ENCODE measurements at places on chromosomes 13 and 19.

DNA sequence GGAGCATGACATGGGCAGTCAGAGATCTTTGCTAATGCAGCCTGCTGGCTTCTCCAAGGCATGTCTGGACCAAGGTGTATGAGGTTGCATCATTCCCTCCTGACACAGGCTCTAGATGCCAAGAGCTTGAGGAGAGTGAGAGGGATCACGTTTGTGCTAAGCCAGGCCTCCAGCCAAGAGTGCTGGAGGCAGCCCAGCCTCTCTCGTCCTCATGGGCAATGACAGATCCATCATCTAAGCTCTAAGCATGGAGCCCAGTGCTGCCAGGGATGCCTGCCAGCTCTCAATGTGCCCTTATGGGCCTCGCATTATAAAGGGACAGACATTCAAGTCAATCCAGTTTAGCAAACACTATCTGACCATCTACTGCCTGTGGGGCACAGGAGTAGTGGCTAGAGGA lies 136.3 kb upstream of the VSTM2B start:
- no peak for DNase-seq

DNA sequence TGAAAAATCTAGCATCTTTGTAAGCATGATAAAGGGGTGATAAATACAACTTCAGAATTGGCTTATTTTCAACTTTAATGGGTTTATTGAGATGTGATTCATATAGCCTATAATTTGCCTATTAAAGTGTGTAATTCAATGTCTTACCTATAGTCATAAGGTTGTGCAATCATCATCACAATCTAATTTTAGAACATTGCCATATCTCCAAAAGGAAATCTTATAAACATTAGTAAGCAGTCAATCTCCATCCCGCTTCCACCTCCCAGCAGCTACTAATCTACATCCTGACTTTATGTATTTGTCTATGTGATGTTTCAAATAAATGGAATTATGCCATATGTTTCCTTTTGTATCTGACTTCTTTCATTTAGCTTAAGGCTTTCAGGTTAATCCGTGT lies 145.2 kb upstream of the KLHL1 start:
- DNase-seq = no peak

- DNase-seq = peak; percentile 92
These were observed 6.3 kb upstream of the WTIP start for GRCh38 chr19:34475026-34475974.

- peak; percentile 34 for DNase-seq
These were observed 727 bp downstream of the CERS1 start for GRCh38 chr19:18895038-18895823.

DNA sequence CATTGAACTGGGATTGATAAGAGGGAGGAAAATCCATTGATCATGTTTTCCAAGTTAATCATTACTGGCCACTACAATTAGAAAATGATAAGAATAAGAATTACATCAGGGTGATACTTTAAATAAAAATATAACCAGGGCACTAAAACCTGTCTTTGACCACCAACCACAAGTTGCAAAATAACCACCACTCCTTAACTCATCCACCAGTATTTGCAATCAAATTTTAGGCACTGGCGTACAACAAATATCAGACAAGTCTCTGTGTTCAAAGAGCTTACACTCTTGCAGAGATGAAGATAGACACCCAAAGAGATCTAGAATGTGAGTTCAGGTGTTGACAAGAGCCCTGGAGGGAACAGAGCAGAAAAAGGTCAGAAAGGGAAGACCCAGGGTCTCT lies 514 bp downstream of the CEACAM3 start:
- no peak for DNase-seq

DNA sequence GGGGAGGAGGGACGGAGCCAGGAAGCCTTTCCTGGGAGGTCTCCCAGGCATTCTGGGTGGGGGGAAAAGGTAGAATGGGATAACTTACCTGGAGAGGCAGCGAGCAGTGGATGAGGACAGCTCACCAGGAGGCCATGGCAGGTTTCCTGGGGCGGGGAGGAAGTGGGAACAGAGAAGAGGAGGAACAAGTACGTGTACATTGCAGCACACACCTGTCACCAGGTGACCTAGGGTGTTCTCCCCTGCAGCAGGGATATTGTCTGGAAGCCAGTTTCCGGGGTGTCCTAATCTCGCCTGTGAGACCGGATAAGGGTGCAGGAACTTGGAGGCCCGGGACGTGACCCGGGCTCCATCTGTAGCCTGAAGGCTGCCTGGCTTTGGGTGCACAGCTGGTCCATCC lies at the start of gene FUT3:
FUT3 (minus strand) TSS at position 148 of the 400 bp plus-strand sequence.
- no peak for DNase-seq

DNA sequence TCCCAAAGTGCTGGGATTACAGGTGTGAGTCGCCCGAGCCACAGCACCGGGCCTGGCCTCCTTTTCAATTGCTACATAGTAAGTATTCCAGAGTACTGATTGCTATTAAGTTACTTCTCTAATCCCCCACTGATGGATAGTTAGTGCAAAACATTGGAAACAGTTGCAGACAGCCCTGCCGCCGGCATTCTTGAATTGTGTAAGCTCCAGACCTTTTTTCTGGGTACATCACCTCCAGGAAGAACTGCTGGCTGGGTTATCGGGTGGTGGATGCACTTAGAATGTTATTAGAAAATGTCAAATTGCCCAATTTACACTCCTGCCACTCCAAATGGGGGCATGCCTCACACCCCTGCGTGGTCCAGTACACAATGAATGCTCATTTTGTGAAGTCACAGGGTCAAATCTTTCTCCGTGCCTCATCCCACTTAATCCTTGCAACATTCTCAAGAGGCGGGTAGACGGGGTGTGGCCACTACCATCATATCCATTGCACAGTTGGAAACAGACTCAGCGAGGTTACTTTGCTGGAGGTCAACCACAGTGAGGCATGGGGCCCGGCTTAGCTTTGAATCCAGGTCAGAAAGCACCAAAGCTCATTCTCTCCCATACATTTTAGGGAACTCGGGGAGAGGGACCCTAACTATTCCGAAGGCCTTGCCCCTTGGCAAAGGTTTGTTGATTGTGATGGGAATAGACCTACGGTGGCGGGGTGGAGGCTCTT lies 1.0 kb upstream of the KDM4B start:
- DNase-seq = peak; percentile 78

- DNase-seq = no peak
These were observed 179.1 kb downstream of the RBM26 start for GRCh38 chr13:79226938-79227337.

DNA sequence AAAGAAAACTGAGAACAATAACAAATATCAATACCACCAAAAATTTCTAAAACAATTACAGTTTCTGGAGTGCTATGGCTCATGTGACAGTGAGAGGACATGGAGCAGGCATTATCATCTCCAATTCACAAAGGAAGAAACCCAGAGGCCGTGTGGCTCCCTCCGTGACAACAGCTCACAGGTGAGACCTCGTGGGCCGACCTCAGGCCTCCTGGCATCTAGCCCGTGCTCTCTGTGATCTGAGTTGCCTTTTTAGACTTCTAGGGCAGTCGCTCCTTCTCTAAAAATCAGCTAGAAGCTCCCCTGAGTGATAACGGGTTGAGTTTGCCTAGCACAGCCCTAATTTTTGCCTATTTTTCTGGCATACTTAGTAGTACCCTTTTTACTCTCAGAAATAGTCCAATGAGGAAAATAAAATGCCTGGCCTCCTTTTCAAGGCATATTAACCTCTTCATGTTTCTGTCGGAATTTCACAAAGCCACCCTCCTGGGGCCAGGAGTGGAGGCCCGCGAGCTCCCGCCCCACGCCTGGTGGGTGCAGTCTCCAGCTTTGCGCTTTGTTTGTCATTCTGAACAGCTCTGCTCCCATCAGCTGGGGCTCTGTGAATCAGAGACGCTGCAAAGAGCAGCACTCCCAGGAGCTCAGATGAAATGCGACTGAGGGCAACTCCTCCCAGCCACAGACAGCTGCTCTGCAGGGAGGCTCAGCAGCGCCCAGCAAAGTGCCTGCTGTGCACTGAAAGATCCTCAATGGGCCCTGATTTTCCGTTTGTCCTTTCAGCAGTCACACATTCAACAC lies 292.5 kb downstream of the UQCRFS1 start:
- no peak for DNase-seq
